Neuronal stem cell (in vitro differentiated cells): ENCODE measurements at places on chromosomes 12 and 14.

DNA sequence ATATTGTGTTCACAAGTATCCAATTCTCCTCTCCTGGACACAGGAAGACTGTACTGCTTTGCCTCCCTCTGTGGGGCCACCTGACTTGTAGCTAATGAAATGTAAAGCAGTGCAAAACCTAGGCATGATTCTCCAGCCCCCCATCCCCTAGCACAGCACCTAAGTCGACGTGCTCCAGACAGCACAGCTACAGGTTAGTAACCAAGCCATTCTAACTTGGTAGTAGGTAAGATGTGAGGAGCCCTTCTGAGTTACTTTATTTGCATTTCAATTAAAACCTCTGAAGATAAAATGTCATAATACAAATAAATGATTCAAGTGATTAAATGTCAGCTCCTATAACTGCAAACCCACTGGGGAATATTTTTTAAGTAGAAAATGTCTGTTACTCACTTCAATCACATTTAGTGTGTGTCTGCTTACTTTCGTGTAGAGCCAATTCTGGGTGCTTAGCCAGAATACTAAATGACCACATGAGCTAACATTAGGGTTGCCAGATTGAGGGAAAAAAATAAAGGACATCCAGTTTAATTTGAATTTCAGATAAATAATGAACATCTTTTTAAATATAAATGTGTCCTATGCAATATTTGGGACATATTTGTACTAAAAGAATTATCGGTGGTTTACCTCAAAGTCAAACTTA is 64.8 kb upstream of the HIF1A start:
- no peak for DNase-seq

GRCh38 chr14:55097881-55098560 is 31.0 kb upstream of the LGALS3 start:
- no peak for DNase-seq

GRCh38 chr14:51304438-51304837 is 64.4 kb downstream of the TMX1 start:
- no peak for DNase-seq

- no peak for DNase-seq
Measured at GRCh38 chr14:63164108-63164683, 40.0 kb upstream of the RHOJ start.

DNA sequence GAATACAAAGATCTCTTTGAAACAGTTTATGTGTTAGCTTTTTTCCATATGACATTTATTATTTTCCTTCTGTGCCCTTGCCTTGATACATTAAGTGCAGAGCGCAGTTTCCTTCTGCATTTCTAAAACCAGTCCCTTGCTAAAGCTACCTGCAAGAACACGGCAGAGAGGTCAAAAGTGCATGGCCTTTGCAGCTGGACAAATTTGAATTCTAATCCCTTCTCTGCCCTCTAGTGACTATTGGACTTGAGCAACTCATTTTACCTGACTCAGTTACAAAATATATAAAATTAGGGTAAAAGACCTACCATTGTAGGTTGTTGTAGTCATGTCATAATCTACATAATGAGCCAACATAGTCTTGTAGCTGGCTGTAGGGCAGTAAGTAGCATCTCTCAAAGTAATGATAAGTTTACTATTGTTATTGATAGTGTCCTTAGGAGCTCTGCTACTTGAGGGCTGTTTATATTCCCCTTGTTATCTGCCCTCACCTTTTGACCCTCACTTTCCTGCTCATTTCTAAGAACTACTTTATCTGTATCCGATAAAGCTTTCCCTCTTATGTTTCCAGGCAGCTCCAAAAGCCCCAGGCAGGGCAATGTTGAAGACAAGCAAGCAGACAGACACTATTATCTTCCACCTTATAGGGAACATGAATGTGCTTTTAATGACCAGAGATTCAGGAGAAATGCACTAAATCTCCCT is 120.0 kb upstream of the PDZRN4 start:
- no peak for DNase-seq

- no peak for DNase-seq
Measured at GRCh38 chr14:74980398-74980730, 22.4 kb upstream of the EIF2B2 start.

GRCh38 chr12:57127726-57128518 is at the start of gene LRP1:
Gene LRP1 (plus strand): TSS chr12:57128483. CDS start chr12:57128965, 482 bp downstream.
- DNase-seq: peak; percentile 81

- no peak for DNase-seq
Measured at GRCh38 chr12:74984631-74985030, 225.0 kb downstream of the KCNC2 start.

- no peak for DNase-seq
Measured at GRCh38 chr12:65961190-65962035, 137.1 kb downstream of the HMGA2 start.

- DNase-seq: no peak
Measured at GRCh38 chr12:133010657-133011297, 24.6 kb downstream of the ZNF26 start.

- DNase-seq: no peak
Measured at GRCh38 chr12:91781114-91781513, 364.5 kb downstream of the BTG1 start.

- DNase-seq: no peak
Measured at GRCh38 chr12:103966736-103967135, 1.1 kb downstream of the TDG start.

- DNase-seq: no peak
Measured at GRCh38 chr12:3684449-3685051, 68.4 kb downstream of the CRACR2A start.

DNA sequence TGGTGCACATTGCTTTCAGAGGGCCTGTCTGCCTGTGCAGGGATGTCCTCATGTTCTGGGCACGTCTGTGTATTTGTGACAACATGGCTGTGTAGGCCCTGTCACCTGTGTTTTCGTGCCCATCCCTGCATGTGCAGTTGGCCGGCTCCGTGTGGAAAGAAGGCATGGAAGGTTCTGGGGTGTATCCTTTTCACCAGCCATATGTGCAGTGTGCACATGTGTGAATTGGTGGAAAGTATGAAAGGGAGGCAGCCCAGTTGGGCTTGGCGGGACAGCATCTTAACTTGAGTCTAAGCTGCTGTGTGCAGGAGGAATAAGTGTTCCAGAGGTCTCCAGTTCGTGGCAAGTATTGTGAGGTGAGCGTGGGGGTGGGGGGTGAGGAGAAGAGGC is 669 bp downstream of the TSPAN11 start:
- no peak for DNase-seq

DNA sequence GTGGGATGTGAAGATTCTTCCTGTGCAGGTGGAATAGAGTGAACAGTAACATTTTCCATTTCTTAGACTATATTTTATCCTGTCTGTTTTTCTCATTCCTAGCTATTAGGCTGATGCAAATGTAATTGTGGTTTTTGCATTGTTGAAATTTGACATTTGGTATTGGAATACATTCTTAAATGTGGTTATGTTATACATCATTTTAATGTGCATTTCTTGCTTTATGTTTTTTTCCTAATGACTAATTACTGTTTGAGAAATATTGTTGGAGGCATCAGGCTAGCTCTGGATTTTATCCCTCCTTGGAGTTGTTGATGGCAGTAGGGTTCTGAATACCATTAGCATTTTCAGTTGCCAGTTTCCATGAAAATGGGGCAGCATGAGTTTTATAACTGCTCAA is 75.9 kb upstream of the GNG2 start:
- no peak for DNase-seq

DNA sequence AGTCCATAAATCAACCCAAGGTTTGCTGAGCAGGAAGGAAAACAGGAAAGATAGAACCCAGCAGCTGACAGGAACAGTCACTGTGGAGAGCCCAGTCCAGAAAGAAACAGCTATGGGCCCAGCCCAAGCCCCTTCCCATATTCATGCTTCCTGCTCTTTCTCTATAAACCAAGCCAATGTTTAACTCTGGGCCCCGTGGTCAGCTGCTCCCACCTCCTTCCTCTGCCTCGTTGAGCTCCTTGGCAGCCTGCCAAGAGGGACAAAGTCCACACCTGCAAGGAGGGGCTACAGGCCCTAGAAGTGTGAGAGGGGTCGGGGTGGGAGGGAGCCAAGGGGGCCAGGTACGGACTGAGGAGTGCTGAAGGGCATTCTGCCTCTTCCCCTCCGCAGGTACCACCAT is 10.0 kb downstream of the SLC6A13 start:
- no peak for DNase-seq

DNA sequence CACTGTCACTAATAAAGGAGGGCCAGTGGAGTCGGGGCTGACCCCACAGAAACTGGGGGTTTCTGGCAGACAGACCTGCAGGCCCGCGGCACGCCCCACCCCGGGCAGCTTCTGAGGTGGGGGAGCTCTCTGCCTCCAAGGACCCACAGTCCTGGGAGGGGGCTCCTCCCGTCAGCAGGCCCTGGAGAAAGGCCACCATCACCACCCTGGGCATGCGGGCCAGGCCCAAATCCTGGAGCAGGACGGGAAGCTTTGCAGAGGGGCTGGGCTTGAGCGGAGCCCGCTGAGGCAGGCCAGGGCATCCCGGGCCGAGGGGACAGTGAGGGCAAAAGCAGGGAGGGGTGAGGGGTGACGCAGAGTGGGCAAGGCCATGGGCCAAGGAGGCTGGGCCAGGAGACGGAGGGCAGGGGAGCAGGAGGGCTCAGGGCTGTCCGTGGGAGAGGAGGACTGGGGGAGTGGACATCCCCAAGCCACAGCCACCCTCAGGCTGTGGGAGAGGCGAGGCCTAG is 11.1 kb upstream of the GPR132 start:
- DNase-seq: no peak

DNA sequence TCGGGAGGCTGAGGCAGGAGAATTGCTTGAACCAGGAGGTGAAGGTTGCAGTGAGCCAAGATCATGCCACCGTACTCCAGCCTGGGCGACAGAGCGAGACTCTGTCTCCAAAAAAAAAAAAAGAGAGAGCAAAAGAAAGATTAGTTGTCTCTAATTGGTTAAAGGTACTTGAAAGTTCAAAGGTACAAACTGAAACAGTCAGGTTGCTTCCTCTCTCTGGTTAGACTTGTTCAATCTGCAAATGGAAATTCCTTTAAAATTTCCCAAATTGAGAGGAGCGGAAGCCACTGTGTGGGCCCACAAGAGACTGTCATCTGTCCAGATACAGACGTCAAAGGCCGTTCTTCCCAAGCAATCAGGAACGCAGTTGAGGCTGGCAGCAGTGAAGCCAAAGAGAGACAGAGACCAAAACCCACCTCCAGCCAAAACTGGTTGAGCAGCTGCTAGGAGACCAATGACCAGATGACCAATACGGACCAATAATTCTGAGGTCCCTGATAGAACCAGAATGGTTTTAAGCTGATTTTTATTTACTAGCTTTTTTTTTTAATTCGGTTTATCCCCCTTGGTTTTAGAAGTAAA is 63.6 kb downstream of the GCH1 start:
- DNase-seq: no peak

DNA sequence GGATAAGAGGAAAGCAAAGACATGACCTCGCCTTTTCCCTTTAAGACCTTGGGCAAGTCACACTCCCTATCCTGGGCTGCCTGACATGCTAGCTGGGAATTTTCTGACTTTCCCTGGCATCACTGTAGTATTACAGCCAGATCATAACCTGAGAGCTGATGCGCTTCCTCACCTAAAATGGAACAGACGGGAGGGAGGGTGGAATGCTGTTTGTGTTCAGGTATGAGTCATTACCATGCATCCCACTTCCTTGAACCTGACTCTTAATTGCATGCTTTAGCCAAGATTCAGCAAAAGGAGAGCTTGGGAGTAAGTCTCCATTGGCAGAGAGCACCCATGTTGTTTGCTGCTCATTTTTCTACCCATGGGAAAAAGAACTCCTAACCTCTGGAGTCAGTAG is 156.5 kb downstream of the KCNK10 start:
- no peak for DNase-seq

- DNase-seq: peak; percentile 31
Measured at GRCh38 chr14:105419195-105420091, at the start of gene MTA1. Gene MTA1 (plus strand): TSS chr14:105419827. CDS start chr14:105420036, 209 bp downstream.

DNA sequence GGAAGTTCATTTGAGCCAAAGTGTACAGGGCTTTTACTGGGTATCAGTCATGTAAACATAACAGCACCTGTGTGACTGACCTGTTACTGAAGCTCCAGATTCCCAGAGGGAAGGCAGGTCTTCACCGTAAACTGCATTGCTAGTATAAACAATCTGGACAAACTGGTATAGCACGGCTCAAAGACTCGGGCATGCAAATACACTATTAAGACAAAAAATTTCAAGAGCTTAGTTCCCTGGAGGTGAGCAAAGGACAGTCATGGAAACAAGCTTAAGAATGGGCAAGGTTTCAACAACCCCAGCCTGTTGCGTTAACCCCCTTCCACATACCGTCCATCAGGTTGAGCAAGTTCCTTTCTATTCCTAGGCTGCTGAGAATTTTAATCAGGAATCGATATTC is 9.4 kb downstream of the PARP11 start:
- no peak for DNase-seq

- no peak for DNase-seq
Measured at GRCh38 chr14:56221382-56222128, 103.3 kb downstream of the PELI2 start.

- DNase-seq: no peak
Measured at GRCh38 chr14:57246933-57247657, 21.6 kb downstream of the EXOC5 start.

DNA sequence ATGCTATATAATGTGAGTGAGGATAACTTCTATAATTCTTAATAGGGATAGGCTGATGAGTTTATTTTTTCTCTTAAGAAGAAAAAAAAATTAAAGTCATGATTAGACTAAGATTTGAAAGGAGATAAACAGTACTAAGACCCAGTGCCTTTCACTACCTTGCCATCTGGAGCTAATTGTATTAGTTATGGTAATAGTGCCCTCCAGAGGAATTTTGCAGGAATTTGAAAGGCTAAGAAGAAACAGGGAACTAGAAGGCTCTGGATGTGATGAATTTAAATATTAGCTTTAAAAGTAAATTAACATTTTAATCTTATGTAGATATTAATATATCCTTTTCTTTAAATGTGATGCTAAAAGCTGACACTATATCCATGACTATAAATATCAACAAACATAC is 36.6 kb upstream of the PIK3C2G start:
- DNase-seq: peak; percentile 33
